ENCODE measurements at places on chromosomes 2 and 18. TPM values are rescaled to one million over a fixed set of nuclear protein-coding genes. Genes with fewer than 3 reads are reported as not detected.

CD207 gene
- not detected for total RNA-seq

FBXO15 gene
- 2.1 TPM for total RNA-seq

CPLX4 gene
- total RNA-seq, result not detected

CCDC141 gene
- total RNA-seq, result 15.0 TPM

FAHD2A gene
- total RNA-seq, result 38.2 TPM

NRP2 gene
- total RNA-seq, result 2.9 TPM

GNLY gene
- total RNA-seq, result 22.0 TPM

DNA sequence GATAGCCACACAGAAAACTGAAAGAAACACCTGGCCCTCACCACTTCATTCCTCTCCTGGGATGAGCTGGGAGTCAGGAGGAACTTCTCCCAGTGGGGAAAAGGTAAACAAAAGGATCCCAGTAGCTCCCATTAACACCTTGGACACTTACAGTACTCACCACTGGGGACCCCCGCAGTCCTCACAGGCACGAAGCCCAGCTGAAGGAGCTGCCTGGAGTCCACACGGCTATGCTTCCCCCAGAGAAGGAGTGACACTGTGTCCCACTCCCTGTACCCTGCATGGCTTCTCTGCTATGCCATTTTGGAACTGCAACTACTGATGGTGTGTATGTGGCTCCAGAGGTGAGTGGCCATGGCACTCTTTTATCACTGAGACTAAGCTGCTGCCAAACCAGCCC lies 1565.1 kb downstream of the LRP1B start:
- DNase-seq, result no peak

DNA sequence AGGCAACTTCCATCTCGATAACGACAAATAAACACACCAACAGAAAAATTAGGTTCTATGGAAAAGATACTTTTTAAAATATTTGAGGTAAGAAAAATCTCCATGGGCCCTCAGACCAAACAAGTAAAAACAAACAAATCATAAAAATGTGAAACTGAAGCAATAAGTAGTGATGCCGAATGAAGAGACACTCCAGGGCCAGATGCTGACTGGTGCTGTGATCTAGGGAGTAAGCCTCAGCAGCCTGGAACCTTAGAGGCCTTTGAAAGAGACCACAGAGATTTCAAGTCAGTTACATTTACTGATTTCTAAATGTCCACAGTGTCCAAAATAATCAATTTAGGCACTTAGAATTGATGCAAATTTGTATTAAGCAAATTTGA lies 1144.7 kb downstream of the CNTNAP5 start:
- DNase-seq, result no peak

- DNase-seq, result no peak
These were observed 65.1 kb upstream of the TGIF1 start for GRCh38 chr18:3384664-3385563.

GRCh38 chr2:129906139-129906860 lies 73.2 kb upstream of the RAB6C start:
- DNase-seq, result no peak

GRCh38 chr18:78979056-78979729 lies 425 bp upstream of the SALL3 start:
- DNase-seq, result peak; percentile 33

GRCh38 chr2:215419113-215419512 lies 16.8 kb downstream of the FN1 start:
- DNase-seq, result no peak

GRCh38 chr2:233451950-233452349 lies 97.7 kb downstream of the DGKD start:
- no peak for DNase-seq

GRCh38 chr2:101197215-101197745 lies 46.1 kb upstream of the TBC1D8 start:
- no peak for DNase-seq

DNA sequence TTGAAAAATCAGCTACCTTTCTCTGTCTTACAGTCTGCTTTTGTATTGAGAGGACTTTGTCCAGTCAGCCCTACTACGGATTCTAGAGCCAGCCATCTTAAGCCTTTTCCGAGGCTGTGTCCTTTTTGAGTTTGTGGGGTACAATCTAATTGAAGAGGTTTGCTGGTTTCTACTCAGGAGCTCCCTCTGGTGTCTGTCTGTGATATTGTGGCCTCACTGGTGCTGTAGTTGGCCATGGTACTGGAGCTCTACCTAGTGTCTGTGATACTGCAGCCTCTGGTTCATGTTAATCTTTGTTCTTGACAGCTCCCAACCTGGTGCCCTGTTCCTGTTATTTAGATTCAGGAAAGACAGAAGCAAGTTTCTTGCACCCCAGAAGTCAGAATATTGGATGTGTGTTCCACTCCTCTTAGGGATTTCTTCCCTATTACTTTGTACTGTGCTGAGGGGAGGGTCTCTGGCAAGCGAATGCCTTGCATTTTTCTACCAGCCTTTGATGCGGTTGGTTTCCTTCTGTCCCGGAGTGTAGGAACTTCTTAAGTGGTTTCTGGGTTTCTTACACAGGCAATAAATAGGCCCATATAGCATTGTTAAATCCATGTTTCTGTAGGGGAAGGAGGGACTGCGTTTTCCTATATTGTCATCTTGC lies 78.5 kb downstream of the ACSL3 start:
- peak; percentile 40 for DNase-seq
